ENCODE measurements at places on chromosomes 3 and 15.
A peak's percentile ranks its signal among the peaks of the same experiment; 100 is the strongest.

DNA sequence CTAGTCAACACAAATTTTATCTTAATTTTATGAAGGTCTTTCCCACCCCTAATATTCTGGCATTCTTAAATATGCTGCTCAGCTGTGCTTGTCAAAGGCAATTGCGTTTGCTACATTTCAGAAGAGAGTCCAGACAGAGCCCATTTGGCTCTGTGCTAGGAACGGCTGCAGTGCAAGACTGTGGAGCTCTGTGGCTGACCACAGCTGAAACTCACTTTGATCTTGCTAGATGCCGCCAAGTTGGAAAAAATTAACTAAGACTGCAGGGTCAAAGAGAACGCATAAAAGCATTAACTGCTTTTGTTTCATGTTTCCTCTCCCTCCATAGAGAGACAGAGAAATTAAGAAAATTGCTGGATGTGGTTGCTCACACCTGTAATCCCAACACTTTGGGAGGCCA is 7.6 kb upstream of the PPP1R2 start:
- DNase-seq, result no peak

DNA sequence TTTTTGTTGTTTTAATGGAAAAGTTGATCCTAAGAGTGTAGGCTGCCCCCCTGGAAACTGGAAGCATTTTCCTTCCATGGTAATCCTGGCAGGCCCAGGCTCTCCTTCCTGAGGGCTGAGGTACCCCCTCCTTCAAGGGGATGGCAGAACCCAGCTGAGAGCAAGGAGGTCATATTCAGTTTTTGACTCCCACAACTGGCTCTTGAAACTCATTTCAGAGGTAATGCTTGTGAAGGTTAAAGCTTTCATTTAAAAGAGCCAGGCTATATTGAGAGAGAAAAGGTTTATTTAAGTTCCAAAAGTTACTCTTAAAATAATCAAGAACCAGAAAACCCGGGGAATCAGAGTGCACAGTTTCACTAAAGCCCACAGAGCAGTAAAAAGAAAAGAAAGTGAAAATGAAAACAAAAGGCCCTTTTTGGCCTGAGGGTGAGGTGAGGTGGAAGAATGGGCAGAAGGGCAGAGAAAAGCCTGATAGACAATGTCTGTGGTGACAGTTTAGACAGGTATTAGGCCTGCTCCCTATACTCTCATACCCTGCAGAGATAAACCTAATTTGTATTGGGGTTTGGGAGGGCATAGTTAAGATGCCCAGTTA is 47.0 kb upstream of the RBP1 start:
- DNase-seq, result no peak

DNA sequence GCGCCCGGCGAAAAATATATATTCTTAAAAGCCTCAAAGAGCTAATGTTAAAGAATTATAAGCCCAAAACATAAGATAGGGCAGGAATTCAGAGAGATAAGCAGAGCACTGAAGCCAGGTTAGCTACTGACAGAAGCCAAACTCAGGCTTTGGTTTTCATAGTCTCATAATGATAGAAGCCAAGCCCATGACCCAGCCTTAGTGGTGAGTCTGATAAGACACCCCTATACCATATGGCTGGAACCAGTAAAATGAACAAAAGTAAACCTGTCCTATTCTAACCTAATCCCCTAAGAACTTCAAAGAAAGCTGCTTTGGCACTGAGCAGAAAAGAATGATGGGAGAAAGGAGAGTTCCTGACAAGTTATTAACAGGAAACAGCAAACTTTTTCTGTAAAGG is 25.9 kb downstream of the MYO9A start:
- no peak for DNase-seq

DNA sequence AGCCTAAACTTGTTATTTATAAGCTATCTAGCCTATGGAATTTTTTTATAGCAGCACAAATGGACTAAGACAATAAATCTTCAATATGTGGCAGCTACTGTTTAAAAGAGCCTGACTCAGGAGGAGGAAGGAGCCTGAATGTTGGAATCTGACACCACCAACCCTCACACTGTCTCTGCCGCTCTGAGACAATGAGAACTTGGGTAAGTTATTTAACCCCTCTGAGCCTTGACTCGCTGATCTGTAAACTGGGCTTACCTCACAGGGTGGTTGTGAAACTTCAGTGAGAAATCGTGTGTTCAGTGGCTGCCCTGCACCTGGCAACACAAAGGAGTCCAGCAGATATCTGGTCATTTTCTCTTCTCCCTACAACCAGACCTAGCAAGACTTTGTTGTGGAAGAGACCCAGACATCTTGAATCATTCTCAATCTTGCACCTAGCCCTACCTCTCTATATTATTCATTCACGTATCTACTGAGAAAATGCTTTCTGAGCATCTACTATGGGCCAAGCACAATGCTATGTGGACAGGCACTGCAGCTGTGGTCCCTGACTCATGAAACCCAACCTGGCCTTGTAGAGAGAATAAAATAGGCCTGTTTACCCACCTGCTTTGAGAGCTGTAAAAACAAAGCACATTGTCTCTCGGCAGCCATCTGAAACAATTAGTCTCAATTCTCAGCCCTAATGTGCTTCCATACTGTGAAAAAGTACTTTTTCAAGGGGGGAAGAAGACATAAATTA is 81.9 kb upstream of the SLC25A36 start:
- DNase-seq, result peak; percentile 21

DNA sequence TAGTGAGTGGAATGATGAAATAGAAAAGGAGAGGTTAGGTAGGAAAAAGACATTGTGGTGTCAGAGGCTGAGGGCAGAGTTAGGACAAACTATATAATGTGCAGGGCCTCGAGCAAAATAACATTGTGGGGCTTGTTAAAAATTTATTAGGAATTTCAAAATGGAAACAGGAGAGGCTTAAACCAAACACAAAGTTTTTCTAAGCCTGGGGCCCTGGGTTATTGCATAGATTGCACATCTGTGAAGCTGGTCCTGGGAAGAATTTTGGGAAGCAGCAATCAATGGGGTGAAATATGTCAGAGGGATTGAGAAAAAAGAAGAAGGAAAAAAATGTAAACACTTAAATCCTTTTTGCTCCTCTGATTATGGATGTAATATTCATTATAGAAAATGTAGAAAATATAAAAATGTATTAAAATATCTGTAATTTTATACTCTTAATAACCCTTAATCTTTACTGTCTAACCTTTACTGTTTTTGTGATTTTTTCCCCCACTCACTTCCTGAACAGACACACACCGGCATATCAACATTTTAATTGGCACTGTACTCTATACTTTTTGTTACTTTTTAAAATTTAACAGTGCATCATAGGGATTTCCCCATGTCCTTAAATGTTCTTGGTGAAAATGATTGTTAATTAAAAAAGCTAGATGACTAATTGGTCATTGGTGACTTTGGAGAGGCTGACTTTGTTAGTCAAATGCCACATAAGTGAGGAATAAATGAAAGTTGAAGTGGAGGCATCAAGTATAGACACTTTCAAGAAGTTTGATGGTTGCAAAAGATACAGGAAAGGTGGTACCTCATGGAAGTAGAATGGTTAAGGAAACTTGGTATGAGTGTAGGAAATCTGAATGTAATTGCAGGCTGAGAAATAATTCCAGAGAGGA is 183.4 kb downstream of the NFKBIZ start:
- no peak for DNase-seq

GRCh38 chr15:40272485-40273056 is 10.3 kb downstream of the ANKRD63 start:
- peak; percentile 45 for DNase-seq

DNA sequence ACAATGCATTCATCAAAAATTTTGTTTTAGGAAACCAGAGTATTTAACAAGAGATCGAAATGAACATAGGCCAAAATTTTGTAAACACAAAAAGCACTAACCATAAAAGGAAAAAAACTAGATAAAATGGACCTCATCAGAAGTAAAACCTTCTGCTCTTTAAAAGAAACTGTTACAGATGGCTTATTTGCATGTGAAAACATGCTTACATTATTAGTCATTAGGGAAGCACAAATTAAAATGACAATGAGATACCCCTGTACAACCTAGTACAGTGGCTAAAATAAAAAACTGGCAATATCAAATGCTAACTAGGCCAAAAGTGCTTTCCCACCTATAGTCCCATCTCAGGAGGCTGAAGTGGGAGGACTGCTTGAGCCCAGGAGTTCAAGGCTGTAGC is 19.3 kb downstream of the UBR1 start:
- DNase-seq, result no peak

- DNase-seq, result no peak
Measured at GRCh38 chr15:92833106-92833433, 67.1 kb upstream of the CHD2 start.

- DNase-seq, result peak; percentile 78
Measured at GRCh38 chr3:4977001-4977852, 2.0 kb upstream of the BHLHE40 start.

GRCh38 chr15:71962537-71962936 is 152.2 kb downstream of the NR2E3 start:
- DNase-seq, result no peak

- DNase-seq, result no peak
Measured at GRCh38 chr3:94130690-94131089, 67.8 kb downstream of the NSUN3 start.

GRCh38 chr15:58260725-58261267 is 122.6 kb downstream of the AQP9 start:
- DNase-seq, result peak; percentile 29

DNA sequence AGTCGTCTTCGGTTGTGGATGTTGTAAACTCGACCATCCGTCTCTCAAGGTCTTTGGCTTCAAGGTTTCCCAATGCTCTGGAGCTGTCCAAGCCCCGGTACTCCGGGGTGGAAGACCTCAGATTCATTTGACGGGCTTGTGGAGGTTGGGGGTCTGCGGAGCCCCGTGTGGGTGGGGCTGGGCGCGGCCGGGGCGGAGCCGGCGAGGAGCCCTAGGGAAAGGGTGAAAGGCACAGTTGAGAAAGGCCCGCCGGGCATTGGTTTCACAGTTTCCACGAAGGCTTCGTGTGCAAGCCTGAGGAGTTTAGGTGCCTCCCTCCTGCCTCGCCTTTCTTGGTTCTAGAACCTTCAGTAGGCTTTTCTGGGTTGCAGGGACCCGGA is 360 bp upstream of the MGA start:
- DNase-seq, result no peak

All from Daoy (cell line).